ENCODE measurements at places on chromosomes 1 and 21. TPM values are rescaled to one million over a fixed set of nuclear protein-coding genes. Genes with fewer than 3 reads are reported as not detected.

DNA sequence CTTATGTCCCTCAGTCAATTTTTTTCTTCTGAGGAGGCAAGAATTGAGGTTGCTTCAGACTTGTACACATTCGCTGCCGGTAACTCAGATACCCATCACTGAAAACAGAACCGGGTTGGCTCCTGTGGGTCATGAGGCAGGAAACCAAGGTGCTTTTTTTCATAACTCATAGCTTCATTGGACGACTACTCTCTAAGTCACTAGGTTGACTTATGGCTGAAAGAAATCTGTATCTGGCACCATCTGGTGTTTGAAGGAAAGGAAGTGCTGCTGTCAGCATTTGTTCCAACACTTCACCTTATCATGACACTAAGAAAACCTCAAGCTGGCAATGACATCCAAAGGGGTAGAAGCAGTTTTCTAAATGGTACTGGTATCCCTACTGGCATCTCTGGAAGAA lies 82.3 kb downstream of the TBX19 start:
- peak overlapping the region; percentile 48 for H3K4me3 ChIP-seq
- peak overlapping the region; percentile 88 for H3K27ac ChIP-seq
- peaks cover 68% of the 10 kb centered on the region for H3K4me1 ChIP-seq
- H3K36me3 ChIP-seq: peaks cover 14% of the 10 kb centered on the region
- H3K27me3 ChIP-seq: peaks cover 1% of the 10 kb centered on the region
- peak; percentile 79 for DNase-seq

DNA sequence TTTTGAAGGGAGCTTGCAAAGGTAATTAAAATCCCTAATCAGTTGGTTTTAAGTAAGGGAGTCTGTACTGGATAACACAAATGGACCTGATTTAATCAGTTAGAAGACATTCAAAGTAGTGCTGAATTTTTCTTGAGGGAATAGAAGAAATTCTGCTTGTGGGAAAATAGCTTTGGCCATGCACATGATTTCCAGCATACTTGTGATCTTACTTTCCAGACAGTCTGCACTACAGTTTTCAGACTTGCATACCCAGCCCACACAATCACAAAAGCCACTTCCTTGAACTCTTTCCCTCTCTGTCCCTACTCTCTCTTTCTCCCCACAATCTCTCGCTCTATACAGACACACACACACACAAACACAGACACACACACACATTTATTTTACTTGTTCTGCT lies 852.1 kb downstream of the PLA2G4A start:
- no peak overlapping the region for H3K4me3 ChIP-seq
- no peak for DNase-seq
- H3K36me3 ChIP-seq: no peaks in the 10 kb centered on the region
- no peak overlapping the region for H3K27ac ChIP-seq
- H3K4me1 ChIP-seq: no peaks in the 10 kb centered on the region

DNA sequence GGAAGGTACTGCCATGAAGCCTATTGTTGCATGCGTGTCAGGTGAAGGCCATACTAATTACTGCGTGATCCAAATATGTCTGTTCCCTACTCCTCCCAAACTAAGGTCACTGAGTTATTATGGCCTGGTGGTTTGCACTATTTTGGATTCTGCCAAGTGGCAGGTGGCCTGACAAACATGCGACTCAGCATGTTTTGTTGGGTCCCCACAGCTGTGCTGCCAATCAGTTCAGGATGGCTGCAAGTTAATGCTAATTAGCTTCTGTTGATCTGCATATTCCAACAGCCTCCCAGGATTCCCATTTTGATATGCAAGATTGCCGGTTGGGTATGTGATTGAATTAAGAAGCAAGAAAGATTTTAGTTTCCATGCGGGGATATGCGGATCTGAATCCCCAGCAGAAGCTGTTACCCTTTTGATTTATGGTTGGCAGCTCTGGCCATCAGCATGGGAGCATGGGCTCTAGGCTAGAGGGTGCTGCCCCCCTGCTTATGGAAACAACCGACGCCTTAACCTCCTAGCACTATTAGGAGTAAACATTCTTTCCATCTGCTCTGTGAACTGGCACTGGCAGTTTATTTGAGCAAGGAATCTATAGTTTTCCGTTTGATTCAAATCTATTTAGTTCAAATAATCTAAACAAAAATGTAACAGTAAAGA lies 429.8 kb upstream of the C1orf87 start:
- H3K27ac ChIP-seq: no peak overlapping the region
- no peaks in the 10 kb centered on the region for H3K36me3 ChIP-seq
- DNase-seq: no peak
- no peaks in the 10 kb centered on the region for H3K27me3 ChIP-seq
- no peak overlapping the region for H3K4me3 ChIP-seq
- no peaks in the 10 kb centered on the region for H3K4me1 ChIP-seq

GRCh38 chr1:17635276-17635675 lies 95.8 kb downstream of the ARHGEF10L start:
- H3K4me1 ChIP-seq: no peaks in the 10 kb centered on the region
- no peaks in the 10 kb centered on the region for H3K36me3 ChIP-seq
- no peak for DNase-seq
- no peak overlapping the region for H3K27ac ChIP-seq

DNA sequence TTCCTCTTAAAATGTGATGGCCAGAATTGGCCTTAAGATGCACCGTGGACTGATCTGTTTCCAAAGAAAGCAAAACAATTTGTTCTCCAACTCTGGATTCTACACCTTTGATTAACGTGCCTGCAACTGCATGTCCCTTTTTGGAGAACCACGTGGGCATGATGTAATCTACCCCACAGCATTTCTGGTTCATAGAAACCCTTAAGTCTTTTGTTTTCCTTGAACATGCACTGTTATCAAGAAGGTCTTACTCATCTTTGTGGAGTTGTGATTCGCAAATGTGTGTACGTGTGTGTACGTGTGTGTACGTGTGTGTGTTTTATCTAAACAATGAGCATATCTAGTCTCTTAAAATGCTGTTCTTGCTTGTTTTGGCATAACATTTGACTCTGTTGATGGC lies 57.8 kb downstream of the LPAR3 start:
- H3K4me1 ChIP-seq: peaks cover 16% of the 10 kb centered on the region
- H3K4me3 ChIP-seq: no peak overlapping the region
- H3K27me3 ChIP-seq: no peaks in the 10 kb centered on the region
- H3K27ac ChIP-seq: no peak overlapping the region

GRCh38 chr1:215226757-215227156 lies 144.2 kb downstream of the KCNK2 start:
- no peak overlapping the region for H3K4me3 ChIP-seq
- no peak overlapping the region for H3K27ac ChIP-seq
- no peaks in the 10 kb centered on the region for H3K4me1 ChIP-seq
- no peak for DNase-seq
- H3K27me3 ChIP-seq: no peaks in the 10 kb centered on the region

ATP1A2 gene
- not detected for total RNA-seq

BARHL2 gene
- total RNA-seq: not detected

PLEKHM2 gene
- total RNA-seq: 58.8 TPM

SYCP1 gene
- total RNA-seq: not detected
